Coronary artery (tissue), 2 donors: ENCODE measurements at places on chromosomes 7 and 10.

- DNase-seq, result no peak
Measured at GRCh38 chr7:151107882-151108281, 21.6 kb downstream of the AGAP3 start.

- DNase-seq, result no peak
Measured at GRCh38 chr10:12381536-12382156, 32.3 kb downstream of the CAMK1D start.

DNA sequence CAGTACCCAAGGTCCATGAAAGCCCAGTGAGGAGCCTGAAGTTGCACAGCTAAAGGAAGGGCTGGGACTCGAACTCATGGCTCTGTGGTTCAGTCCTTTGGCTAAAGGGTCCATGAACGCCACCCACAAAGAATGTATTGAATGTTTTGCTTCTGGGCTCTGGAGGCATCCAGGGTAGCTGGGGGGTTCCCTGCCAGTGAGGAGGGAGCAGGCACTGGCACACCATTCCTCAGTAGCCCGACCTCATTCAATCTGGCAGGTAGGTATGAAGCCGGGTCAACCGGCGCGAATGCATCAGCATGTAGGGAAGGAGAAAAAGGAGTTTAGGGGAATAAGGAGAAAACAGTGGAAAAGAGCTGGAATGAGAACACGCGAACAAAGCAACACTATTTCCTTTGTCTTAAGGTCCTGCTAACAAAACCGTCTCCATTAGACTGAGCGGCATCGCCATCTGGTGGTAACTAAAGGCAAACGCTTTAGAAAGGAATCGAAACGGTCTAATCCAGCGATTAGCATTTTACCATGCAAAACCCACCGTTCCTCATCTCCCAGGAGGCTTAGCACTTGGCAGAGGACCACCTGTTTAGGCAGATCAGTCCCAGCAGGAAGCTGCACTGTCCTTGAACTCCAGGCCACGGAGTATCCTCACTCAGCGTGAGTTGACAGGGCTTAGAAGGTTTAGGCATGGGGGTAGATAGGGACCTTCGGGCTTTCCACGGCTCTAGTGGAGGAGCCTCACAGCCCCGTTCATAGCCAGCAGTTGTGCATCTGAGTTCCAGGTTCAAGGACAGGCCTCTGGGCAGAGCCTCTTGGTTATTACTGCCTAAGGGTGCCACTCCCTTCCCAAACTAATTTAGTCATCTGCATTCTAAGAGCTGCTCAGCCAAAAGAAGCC, 122.8 kb downstream of the UBE2H start:
- no peak for DNase-seq

- DNase-seq, result no peak
Measured at GRCh38 chr7:50828801-50829200, 46.1 kb upstream of the GRB10 start.

GRCh38 chr7:38179776-38180226, 1.8 kb downstream of the STARD3NL start:
- no peak for DNase-seq

DNA sequence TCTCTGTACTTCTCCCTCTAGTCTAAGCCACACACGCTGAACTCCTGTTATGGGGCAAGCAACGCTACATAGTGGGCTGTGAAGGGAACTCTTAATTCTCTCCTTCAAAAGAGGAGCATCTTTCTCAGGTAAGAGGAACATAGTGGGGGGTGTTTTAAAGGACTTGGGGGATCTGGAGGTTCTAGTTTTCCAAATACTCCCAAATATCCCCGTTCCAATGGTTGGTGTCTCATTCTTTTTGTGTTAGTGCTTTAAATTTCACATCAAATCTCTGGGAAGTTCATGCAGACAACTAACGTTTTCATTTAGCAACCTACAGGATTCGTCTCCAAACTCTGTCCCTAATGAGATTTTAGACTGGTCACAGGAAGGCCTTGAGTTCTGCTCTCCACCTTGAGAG, 12.4 kb upstream of the WDR86 start:
- DNase-seq, result no peak

DNA sequence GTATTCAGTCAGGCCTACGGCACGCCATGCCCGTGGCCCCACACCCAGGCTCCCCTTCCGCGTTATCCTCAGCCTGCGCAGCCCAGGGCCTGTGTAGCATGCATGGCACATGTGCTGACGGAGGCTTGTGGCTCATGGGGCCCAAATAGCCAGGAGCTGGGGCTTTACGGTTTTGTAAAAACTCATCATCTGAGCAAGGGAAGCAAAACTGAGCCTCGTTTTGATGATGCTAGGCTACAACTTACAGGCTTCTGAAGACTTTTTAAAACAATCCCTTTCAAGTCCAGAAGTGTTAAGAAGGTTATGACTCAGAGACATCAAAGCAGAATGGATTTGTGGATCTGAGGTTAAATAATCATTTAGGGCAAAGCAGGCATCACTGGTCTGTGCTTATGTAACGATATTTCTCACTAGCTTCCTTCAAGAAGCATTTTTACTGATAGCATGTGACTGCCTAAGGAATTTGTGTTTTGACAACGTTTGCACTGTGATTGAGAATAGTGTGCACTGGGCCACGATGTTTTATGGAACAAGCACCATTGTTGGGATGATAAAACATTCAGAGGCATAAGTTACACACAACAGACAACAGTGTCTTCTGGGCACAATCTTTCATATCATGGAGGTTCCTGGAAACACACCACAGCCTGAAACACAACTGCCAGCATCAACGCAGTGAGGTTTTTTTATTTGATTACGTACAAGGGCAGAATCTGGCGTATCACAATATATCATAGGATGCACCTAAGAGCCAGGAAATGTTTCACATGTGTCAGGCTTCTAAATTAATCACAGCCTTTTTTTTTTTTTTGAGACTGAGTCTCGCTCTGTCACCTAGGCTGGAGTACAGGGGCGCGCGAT, 274.3 kb downstream of the CCDC3 start:
- no peak for DNase-seq

DNA sequence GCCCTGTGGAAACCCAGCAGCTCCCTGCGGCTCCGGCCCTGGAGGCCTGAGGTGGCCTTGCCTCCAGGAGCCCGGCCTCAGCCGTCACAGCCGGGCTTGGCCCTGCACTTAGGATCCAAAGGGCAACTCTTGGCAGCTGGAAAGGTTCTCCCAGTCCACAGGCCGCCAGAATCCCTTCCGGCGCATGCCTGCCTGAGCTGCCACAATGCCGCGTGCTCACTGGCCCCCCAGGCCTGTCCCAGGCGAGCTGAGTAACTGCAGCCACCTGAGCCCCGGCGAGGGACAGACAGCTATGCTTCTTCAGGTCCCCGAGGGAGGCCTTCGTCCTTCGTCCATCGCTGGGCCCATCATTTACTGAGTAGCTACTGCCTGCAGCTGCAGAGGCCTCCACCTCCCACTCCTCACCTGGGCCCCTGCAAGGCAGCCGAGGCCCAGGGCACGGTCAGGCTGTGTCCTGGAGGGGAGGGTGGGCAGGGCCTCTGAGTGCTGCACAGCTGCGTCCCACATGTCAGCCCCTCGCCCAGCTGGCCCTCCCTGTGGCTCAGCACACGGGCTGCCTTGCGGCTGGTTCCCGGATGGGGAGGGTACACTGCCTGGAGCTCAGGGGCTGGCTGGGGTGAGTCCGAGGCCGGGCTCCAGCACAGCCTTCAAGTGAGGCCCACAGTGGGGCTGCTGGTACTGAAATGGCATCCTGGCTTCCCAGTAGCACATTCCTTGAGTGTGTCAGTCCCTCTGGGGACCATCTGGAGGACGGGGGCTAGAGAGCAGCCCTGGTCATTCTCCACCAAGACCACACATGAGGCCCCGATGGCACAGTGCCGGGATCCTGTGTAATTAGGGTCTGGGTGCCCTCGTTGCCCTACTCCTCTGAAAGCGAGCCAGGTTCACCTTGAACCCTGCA, 172.5 kb downstream of the ELFN1 start:
- peak; percentile 66 for DNase-seq

DNA sequence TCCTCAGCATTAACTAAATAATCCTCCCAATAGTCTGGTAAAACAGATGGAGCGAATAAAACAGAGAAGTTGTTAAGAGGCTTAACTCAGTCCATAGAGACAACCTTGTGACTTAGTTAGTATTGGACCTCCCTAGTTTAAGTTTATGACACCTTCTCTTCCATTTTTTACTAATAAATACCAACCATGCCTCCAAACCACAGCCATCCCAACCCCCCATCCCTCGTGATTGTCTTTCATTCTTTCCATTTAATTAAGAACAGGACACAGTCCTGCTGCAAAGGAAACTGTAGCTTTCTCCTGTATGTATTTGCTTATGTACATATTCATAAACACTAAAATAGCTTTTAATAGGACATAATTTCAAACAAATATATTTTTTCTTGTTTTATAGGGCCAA, 238.2 kb downstream of the SEMA3D start:
- no peak for DNase-seq

- no peak for DNase-seq
Measured at GRCh38 chr7:111274857-111275256, 183.9 kb downstream of the LRRN3 start.

- no peak for DNase-seq
Measured at GRCh38 chr7:151351967-151352366, 10.4 kb downstream of the NUB1 start.

DNA sequence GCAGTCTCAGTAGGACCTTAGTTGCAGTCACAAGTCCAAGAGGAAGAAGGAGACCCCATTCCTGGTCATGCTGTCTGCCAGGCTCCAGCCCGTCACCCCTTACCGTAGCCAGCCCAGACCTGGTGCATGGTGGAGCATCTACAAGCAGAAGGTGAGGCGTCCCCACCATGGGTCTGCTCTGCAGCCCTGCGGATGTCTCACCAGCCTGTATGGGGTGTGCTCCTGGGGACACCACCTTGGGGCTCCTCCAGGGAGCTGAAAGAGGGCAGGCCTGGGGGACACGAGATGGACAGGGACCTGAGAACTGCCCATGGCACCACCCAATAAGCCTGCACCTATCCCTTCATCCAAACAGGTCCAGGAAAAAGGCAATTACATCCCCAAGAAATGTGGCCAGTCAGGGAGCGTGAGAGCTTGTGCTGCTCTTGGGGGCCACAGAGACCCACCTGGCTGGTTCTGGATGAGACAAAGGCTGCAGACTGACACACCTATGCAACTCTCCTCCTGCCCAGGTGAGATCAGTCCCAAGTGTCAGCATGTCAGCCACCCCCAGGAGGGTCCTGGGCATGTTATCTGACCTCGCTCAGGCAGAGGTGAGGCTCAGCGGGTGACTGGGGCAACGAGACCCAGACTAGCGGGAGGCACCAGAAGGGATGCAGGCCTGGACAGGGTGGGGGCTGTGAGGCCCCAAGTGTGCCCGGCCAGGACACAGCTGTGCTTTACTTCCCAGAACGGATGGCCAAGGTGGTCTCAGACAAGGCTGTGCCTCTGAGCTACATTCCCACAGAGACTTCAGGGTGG, 84.5 kb upstream of the RET start:
- DNase-seq, result peak; percentile 66

- DNase-seq, result no peak
Measured at GRCh38 chr10:80686734-80687475, 149.2 kb downstream of the SH2D4B start.

- DNase-seq, result no peak
Measured at GRCh38 chr10:127610816-127611215, 61.7 kb downstream of the NPS start.

- DNase-seq, result no peak
Measured at GRCh38 chr10:5442990-5443370, 30.6 kb downstream of the NET1 start.

GRCh38 chr7:7257899-7258692, 75.8 kb downstream of the C1GALT1 start:
- no peak for DNase-seq

DNA sequence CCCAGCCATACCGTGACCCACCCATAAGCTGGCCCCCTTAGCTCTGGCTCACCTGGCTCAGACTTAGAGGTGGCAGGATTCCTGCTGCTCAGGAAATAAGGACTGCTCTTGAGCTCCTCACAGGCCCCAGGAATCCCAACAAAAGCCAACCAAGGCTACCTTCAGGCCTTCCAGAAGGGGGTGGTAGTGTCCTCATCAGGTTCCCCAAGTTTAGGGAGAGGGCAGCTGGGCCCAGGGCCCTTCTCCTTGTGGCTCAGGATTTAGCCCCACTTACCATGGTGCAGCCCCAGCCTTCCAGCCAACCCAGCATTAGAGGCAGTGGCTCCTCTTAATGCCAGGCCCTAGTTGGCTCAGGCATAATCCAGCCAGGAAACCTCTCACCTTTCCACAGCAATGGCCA, 23.5 kb downstream of the NPFFR1 start:
- peak; percentile 11 for DNase-seq
